T follicular helper cell (primary cell): ENCODE measurements at places on chromosomes 7 and 10.

DNA sequence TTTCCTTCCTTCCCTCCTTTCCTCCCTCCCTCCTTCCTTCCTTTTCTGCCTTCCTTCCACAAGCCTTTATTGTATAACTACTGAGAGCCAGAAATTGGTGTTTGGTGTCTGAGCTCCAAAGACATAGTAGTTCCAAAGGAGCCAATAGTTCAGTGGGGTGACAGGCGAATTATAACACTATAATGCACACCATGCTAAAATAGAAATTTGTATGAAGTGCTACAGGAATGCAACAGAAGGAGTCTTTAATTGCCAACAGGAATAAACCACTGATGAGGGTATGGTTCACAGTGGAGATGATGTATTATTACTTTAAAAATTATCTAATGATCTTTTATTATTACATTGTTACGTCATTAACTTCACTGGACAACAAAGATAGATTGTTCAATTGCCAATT lies 158.8 kb upstream of the SP8 start:
- no peak for DNase-seq

GRCh38 chr10:113064039-113064438 lies 114.0 kb downstream of the TCF7L2 start:
- no peak for DNase-seq

DNA sequence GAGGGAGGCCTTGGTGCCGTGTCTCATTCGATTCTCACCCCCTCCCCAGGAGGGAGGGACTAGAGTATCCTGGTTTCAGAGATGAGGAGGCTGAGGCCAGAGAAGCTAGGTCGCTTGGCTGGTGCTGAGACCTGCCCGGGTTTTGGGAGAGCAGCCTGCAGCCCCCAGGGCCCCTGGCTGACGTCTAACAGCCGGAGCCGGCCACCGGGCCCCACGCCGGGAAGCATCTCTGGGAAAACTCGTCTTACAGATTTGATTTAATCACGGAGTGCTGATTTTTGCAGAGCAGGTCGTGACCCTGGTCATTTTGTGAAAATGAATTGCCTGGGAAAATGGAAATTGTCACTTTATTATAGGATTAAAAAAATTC lies 97.5 kb downstream of the MICALL2 start:
- no peak for DNase-seq

GRCh38 chr10:90723416-90724068 lies 134.3 kb downstream of the HTR7 start:
- no peak for DNase-seq

- DNase-seq, result no peak
These were observed 12.1 kb downstream of the KBTBD2 start for GRCh38 chr7:32879460-32879859.

DNA sequence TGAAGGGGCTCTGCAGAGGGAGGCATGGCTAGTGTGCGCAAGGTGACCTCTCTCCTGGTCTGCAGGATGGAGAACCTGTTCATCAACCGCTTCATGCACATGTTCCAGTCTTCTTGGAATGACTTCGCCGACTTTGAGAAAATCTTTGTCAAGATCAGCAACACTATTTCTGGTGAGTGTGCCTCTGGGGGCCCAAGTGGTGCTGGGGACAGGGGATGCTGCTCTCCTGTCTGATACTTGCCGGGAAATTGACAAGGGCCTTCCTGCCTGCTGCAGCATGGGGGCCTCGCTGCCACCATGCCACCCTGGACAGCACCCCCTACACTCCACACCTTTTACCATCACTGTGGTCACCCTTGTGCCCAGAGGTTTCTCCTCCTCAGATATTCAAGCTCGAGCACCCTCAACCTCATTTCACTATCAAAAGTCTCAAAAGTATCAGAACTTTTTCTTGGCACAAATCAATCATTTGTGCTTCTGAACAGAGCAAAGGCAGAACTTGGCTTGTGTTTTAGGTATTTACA lies 50.0 kb downstream of the ALOX5 start:
- DNase-seq, result no peak

GRCh38 chr7:110521357-110521911 lies 569.5 kb upstream of the LRRN3 start:
- DNase-seq, result no peak

- no peak for DNase-seq
These were observed 486.3 kb upstream of the C7orf33 start for GRCh38 chr7:148104136-148104716.

DNA sequence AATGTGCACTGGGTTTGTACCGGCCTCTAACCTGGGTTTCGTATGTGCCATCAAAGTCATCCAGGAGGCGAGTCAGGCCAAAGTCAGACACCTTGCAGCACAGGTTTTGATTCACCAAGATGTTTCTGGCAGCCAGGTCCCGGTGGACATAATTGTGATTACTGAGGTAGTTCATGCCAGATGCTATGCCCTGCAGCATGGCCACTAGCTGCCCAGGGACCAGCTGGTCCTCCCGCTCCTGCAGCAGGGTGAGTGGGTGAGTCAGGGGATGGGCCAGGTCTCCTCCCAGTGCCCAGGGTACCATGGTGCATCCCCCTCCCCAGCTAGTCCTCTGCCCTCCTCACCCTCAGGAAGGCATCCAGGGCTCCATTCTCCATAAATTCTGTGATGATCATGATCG lies 13.6 kb downstream of the ZYX start:
- no peak for DNase-seq

DNA sequence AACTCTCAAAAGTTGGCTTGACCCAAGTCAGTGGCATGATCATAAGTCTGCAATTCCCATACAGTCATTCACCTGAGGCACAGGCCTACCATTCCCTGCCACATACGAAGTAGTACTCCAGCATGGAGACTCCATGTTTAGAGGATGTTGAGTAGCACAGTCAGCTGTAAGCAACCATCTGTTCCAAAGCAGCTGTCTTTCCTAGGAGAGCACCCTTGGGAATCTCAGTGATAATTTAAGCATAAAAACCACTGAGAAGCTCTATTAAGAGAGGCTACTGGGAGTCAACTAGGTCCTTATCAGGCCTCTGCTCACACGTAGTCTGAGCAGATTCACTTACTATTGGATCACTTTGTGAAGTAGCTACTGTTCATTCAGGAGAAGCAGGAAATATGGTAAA lies 61.6 kb upstream of the UNC5B start:
- DNase-seq, result no peak
